CD8-positive, alpha-beta T cell (primary cell): ENCODE measurements at places on chromosomes 3 and 15. TPM values are rescaled to one million over a fixed set of nuclear protein-coding genes. Genes with fewer than 3 reads are reported as not detected.
A peak's percentile ranks its signal among the peaks of the same experiment; 100 is the strongest.

- DNase-seq, result no peak
Measured at GRCh38 chr15:64521201-64521600, 60.8 kb downstream of the ZNF609 start.

DNA sequence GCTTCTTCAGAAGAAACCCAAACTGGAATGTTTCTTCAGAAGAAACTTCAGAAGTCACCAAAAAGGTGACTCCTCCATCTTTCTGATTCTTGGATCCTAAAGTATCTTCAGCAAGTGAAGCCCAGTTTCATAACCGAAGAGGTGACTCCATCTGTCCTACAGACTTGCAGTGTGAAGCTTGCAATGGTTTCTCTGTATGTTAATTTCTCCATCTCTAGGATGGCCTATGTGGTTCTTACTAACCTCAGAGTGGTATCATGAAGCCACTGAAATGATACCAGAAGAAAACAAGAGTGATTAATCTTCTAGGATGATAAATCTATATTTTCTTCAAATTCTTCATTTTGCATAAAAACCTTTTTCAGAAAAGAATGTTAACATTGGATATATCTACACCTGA, 495 bp upstream of the AQP9 start:
- no peak for DNase-seq

DNA sequence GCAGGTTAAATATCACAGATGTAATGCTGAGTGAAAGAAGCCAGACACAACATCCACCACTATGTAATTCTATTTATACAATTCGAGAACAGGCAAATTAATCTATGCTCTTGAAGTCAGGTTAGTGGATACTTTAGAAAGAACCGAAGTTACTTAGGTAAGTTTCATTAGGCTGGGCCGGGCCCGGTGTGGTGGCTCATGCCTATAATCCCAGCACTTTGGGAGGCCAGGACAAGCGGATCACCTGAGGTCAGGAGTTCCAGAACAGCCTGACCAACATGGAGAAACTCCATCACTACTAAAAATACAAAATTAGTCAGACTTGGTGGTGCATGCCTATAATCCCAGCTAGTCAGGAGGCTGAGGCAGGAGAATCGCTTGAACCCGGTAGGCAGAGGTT, 1105.7 kb downstream of the NSUN3 start:
- DNase-seq, result no peak

- no peak for DNase-seq
Measured at GRCh38 chr3:134803051-134803505, 8.0 kb downstream of the EPHB1 start.

DNA sequence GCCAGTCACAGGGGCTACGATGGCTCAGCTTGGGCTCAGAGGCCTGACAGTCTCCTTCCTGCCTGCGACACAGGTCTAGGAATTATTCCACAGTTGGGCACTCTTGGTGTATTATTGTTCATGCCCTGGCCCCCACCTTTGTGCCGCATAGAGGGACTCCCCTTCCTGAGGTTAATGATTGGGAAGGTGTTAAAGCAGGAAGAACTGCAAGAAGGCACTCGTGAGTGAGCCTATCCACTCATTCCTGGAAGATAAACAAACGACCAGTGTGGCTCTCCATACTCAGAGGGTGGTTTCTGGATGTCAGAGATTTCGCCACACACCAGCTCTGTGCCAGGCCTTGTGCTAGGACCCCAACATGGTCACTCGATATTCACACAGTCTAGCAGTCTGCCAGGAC, 12.3 kb downstream of the LIPC start:
- no peak for DNase-seq

DNA sequence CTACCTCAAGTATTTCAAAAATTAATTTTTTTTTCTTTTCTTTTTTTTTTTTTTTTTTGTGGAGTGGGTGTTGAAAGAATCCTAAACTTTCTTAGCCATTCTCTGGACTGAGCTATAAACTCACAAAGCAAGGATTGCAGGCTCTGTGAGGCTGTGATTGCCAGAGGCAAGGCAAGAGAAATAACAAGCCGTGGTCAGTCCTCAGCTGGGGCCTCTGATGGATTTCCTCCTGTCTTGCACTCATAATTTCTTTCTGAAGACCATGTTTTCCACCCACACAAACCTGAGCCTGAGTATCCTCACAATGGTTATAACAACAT, 1.3 kb downstream of the CX3CR1 start:
- no peak for DNase-seq

- no peak for DNase-seq
Measured at GRCh38 chr3:170644711-170645110, 58.8 kb upstream of the SLC7A14 start.

- DNase-seq, result no peak
Measured at GRCh38 chr15:67766968-67767367, 58.3 kb upstream of the SKOR1 start.

- peak; percentile 45 for DNase-seq
Measured at GRCh38 chr3:68256635-68257223, 602.3 kb upstream of the SUCLG2 start.

- DNase-seq, result no peak
Measured at GRCh38 chr15:67100801-67101581, 35.6 kb downstream of the SMAD3 start.

- DNase-seq, result no peak
Measured at GRCh38 chr15:76433798-76434400, 97.3 kb downstream of the ISL2 start.

GRCh38 chr3:144843099-144843498, 871.5 kb downstream of the DIPK2A start:
- no peak for DNase-seq

DNA sequence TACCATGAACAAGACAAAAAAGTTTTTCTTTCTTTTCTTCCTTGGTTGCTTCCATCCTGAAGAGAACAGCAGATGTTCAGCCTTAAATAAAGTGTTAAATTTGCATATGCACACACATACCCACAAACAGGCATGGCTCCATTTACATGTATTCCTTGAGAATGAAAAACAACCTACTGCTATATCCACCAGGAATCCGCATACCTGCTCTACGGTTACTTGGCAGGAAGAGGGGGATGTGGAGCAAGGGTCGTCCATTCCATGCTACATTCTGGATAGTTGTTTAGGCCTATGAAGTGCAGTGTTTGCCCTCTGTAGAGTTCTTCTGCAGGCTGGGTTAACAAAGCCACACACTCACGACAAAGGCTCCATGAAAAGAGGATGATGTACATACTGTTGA, 322.8 kb downstream of the KCNH8 start:
- no peak for DNase-seq

- DNase-seq, result peak; percentile 35
Measured at GRCh38 chr15:23035964-23036566, 3.3 kb downstream of the TUBGCP5 start.

GRCh38 chr3:131922356-131922755, 112.5 kb downstream of the CPNE4 start:
- DNase-seq, result no peak

- DNase-seq, result no peak
Measured at GRCh38 chr15:51349156-51349844, 7.8 kb downstream of the GLDN start.

GRCh38 chr15:70170096-70170699, 72.5 kb upstream of the TLE3 start:
- no peak for DNase-seq

DNA sequence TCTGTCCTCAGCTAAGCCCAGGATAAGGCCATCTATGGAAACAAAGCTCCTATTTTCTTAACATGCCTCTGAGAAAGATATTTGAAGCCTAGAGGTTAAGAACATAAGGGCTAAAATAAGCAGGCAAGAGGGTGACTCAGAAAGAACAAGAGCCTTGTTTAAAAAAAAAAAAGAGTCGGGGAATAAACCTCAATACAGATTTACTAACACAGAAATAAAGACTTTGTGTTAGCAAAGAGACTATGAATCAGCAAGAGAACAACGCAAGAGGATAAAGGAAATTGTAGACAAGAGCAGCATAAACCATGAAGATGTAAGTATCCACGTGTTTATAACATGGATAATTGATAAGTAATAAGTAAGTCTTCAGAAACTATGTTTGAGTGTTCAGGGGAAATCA, 36.0 kb downstream of the RAB27A start:
- peak; percentile 38 for DNase-seq

DNA sequence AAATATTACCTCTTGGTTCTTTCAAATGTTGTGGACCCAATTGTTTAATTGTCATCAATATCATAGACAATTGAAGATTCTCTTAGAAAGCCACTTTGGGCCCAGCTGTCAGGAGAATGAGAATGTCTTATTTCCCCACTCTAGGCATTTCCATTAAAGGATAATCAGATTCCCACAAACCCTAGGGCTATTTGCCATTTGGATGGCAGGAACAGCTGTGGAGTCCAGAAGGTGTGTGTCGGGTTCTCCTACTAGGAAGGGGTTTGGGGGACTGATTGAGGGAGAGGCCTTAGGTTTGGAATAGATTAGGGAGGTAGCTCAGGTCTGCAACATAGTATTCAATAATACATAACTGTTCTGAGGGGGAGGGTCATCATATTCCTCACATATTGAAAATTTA, 35.2 kb upstream of the PLSCR5 start:
- DNase-seq, result no peak

- no peak for DNase-seq
Measured at GRCh38 chr3:108605028-108605427, 15.5 kb downstream of the DZIP3 start.

- peak; percentile 17 for DNase-seq
Measured at GRCh38 chr3:197394464-197395321, 96.3 kb upstream of the DLG1 start.

GRCh38 chr3:71247221-71247957, 336.1 kb downstream of the FOXP1 start:
- no peak for DNase-seq

GRCh38 chr3:105957722-105958121, 88.9 kb upstream of the CBLB start:
- DNase-seq, result no peak

- DNase-seq, result no peak
Measured at GRCh38 chr15:39195961-39196486, 384.9 kb upstream of the THBS1 start.

DNA sequence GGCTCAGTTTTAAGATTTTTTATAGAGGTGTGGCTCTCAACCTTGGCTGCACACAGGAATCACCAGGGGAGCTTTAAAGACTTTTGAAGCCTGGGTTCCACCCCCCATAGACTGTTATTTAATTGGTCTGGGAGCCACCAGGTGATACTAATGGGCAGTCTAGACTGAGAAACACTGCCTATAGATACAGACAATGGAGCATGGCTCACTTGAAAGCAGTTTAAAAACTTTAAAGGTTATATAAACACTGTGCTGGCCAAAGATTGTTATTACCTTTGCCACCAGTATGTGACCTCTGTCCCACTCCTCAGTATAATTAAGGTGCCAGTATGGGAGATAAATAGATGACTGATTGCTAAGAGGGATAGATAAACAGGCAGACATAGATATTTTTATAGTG, 3.8 kb downstream of the GOLIM4 start:
- DNase-seq, result no peak

DNA sequence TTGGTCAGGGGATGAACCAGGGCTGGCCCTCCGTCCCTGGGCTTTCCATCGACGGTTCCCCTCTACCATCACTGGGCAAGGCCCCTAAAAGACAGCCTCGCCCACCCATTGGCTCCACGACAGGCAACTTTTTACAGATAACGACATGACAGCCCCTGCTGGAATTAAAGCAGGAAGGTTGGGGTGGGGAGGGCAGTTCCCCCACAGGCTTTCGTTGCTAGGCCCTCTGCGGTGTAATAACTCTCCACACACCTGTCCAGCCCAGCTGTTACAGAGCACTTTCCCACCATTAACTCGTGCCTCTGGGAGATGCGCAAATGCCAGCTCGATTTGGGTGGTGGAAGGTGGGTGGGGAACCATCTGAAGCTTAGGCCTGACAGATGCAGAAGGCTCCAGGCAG, 264.2 kb upstream of the TLE3 start:
- no peak for DNase-seq

- no peak for DNase-seq
Measured at GRCh38 chr15:60155661-60156060, 151.6 kb downstream of the FOXB1 start.

- DNase-seq, result peak; percentile 2
Measured at GRCh38 chr3:133441867-133442270, 42.0 kb downstream of the BFSP2 start.

DNA sequence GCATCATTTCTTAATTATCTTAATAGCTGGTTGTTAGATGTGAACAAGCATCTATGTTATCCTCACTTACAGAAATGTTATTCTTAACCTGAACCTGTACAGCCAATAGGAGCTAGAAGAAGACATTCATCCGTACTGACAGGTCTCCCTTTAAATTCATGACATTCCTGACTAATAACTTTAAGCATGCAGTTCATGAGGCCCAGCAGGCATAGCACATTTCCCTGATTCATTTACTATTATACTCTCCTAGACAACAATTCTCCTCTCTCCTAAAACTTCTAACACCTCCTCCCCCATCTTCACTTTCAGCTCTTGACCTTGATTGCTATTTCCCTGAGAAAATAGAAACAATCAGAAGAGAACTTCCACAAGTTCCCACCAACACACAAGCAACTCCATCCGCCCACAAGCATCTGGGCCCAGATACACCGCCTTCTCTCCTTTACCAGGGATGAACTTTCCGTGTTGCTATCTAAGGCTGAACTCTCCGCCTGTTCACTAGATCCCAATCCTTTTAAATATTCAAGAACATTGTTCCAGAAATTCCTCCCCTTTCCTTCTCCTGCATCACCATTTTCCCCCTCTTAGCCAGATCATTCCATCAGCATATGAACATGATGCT, 62.9 kb upstream of the SPRED1 start:
- no peak for DNase-seq

The SLC22A14 gene
- not detected for total RNA-seq

The CFAP100 gene
- not detected for total RNA-seq

The ADAMTS9 gene
- total RNA-seq, result not detected

The GPR149 gene
- not detected for total RNA-seq

The SLC28A1 gene
- total RNA-seq, result not detected

The ACP3 gene
- not detected for total RNA-seq

The ATG7 gene
- total RNA-seq, result 21.3 TPM

The GOLGA8K gene
- total RNA-seq, result not detected

The CPEB1 gene
- total RNA-seq, result 0.53 TPM

The MTMR10 gene
- 54.7 TPM for total RNA-seq
